Mesenchymal stem cell (in vitro differentiated cells and primary cell): ENCODE measurements at places on chromosomes 11 and 22.
A peak's percentile ranks its signal among the peaks of the same experiment; 100 is the strongest.

GRCh38 chr11:27388001-27388400 is 25.0 kb upstream of the CCDC34 start:
- no peaks in the 10 kb centered on the region for H3K27me3 ChIP-seq
- H3K4me3 ChIP-seq: no peak overlapping the region
- no peak overlapping the region for H3K27ac ChIP-seq
- DNase-seq: no peak
- peaks cover 5% of the 10 kb centered on the region for H3K4me1 ChIP-seq
- peaks cover 12% of the 10 kb centered on the region for H3K36me3 ChIP-seq

DNA sequence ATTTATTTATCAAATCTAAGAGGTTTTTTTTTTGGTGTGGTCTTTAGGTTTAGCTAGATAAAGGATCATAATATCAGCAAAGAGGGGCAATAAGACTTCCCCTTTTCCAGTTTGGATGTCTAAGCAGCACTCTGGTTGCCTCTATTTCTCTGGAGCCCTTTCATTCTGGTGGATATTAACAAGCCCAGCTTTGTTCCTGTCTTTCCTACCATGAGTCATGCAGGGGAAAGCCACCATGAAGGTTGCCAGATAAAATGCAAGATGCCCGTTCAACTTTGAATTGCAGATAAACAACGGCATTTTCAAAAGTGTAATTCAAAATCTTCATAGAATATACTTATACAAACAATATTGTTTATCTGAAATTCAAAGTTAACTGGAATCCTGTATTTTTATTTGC is 143.6 kb downstream of the ADAMTS15 start:
- no peaks in the 10 kb centered on the region for H3K36me3 ChIP-seq
- no peaks in the 10 kb centered on the region for H3K27me3 ChIP-seq

DNA sequence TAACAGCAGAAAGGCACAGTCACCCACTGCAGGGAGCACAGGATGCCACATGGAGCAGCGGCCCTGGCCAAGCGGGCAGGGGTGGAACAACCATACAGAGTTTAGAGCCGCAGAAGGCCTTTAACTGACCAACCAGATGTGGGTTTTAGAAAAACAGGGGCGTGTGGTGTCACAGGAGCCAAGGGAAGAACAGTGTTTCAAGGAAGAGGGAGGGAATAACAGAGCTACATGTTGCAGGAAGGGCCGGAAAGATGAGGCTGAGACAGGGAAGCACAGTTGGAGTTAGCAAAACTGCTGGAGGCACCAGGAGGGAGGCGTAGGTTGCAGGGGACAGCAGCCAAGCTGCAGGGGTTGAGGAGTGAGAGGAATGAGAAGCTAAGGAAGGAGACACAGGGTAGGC is 7.8 kb upstream of the NAA40 start:
- H3K27ac ChIP-seq: no peak overlapping the region
- no peak overlapping the region for H3K4me3 ChIP-seq
- no peaks in the 10 kb centered on the region for H3K36me3 ChIP-seq
- DNase-seq: no peak
- no peaks in the 10 kb centered on the region for H3K4me1 ChIP-seq
- H3K27me3 ChIP-seq: peaks cover 18% of the 10 kb centered on the region

DNA sequence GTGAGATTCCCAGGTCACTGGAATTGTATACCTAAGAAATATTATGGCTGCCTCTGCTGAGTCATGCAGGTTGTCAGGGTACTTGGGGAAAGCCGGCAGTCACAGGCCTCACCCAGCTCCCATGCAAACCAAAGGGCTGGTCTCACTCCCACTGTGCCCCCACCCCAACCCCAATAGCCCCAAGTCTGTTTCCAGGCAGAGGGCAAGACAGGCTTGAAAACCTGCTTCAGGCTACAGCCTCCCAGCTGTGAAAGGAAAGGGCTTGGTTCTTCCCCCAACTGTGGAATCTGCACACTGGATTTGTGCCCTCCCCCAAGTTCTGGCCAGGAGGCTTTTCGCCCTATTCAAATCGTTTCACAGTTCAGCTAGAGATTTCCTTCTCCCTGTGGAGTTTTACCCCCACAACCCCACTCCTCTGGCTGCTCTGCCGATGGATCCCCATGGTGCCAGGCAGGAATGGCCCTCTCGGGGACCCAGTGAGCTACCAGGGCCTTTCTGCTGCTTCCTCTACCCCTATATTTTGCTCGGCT is 37.0 kb upstream of the ABTB2 start:
- no peak for DNase-seq
- no peak overlapping the region for H3K4me3 ChIP-seq
- H3K27ac ChIP-seq: no peak overlapping the region
- no peaks in the 10 kb centered on the region for H3K4me1 ChIP-seq
- H3K27me3 ChIP-seq: peaks cover 6% of the 10 kb centered on the region
- H3K36me3 ChIP-seq: no peaks in the 10 kb centered on the region

DNA sequence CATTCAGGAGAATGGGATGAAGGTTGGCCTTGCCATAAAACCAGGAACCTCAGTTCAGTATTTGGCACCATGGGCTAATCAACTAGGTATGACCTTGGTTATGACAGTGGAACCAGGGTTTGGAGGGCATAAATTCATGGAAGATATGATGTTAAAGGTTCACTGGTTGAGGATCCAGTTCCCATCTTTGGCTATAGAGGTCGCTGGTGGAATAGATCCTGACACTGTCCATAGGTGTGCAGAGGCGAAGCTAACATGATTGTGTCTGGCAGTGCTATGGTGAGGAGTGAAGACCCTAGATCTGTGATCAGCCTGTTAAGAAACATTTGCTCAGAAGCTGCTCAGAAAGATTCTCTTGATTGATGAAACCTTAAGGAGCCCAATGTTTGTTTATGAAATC is 5.7 kb downstream of the NF2 start:
- no peaks in the 10 kb centered on the region for H3K27me3 ChIP-seq
- no peak overlapping the region for H3K27ac ChIP-seq
- H3K4me3 ChIP-seq: no peak overlapping the region
- DNase-seq: no peak

DNA sequence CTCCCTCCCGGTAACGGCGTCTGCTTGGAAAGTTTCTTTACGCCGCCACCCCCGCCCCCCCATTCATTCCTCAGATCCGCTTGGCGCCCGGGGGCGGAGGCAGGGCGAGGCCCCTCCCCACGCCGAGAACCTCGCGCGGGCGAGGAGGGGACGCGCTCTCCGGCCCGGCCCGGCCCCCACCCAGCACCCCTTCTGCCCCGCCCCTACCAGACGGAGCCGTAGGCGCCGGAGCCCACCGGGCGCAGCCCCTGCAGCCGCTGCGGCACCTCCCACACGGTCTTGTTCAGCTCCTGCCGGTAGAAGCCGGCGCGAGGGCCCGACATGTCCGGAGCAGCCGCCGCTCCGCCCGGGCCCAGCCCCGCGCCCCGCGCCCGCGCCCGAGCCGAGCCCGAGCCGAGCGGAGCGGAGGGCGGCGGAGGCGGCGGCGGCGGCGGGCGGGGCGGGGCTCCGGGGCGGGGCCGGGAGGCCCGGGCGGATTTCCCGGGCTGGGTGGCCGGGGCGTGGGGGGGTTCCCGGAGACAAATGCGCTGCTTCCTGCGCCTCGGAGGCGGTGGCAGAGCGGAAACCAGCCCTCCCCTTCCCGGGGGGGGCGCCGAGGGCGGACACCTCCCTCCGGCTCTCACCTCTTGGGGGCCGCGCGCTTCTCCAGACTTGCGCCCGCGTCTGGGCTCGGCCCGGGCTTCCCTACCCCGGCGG is at the start of gene MAPK11:
Gene MAPK11, minus strand, starts transcription at position 411 of the 696 bp plus-strand sequence. Its CDS starts 88 bp downstream, at position 323.
- peaks cover 15% of the 10 kb centered on the region for H3K27me3 ChIP-seq
- DNase-seq: peak; percentile 33
- H3K4me1 ChIP-seq: peaks cover 43% of the 10 kb centered on the region
- no peak within 1 kb of the TSS for H3K27ac ChIP-seq

- no peak overlapping the region for H3K27ac ChIP-seq
- H3K4me1 ChIP-seq: no peaks in the 10 kb centered on the region
- no peak overlapping the region for H3K4me3 ChIP-seq
- no peaks in the 10 kb centered on the region for H3K27me3 ChIP-seq
Observed at GRCh38 chr11:85867751-85868150, 12.6 kb downstream of the CCDC83 start.

GRCh38 chr11:113578715-113579250 is 103.6 kb upstream of the DRD2 start:
- H3K36me3 ChIP-seq: no peaks in the 10 kb centered on the region
- H3K4me1 ChIP-seq: no peaks in the 10 kb centered on the region
- no peak overlapping the region for H3K4me3 ChIP-seq
- DNase-seq: no peak
- H3K27me3 ChIP-seq: peaks cover 7% of the 10 kb centered on the region

DNA sequence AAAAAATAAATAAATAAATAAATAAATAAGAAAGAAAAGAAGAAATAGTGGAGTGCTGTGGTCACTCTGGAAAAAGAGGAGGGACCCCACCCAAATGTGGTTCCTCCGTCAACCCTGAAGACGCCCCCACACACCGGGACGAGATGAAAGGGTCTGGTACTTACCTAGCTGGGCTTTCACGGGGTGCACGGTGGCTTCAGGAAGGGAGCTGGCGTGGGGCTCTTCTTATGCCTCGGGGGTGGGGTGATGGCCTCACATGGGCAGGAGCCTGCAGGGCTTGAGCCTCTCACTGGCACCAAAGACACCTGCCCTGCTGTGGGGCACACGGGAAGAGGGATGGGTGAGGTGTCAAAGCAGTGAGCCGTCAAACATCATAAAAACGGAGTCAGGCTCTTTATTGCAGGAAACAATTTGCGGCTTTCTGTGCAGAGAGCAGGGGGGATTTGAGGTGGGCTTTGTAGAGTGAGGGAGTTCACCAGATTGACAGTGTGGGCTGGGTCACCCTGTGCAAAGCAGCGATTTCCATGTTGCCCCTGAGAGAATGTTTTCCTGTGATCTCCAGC is 28.0 kb upstream of the KRTAP5-6 start:
- H3K27me3 ChIP-seq: peaks cover 59% of the 10 kb centered on the region
- DNase-seq: no peak
- no peak overlapping the region for H3K27ac ChIP-seq
- peaks cover 3% of the 10 kb centered on the region for H3K4me1 ChIP-seq
- H3K4me3 ChIP-seq: no peak overlapping the region

DNA sequence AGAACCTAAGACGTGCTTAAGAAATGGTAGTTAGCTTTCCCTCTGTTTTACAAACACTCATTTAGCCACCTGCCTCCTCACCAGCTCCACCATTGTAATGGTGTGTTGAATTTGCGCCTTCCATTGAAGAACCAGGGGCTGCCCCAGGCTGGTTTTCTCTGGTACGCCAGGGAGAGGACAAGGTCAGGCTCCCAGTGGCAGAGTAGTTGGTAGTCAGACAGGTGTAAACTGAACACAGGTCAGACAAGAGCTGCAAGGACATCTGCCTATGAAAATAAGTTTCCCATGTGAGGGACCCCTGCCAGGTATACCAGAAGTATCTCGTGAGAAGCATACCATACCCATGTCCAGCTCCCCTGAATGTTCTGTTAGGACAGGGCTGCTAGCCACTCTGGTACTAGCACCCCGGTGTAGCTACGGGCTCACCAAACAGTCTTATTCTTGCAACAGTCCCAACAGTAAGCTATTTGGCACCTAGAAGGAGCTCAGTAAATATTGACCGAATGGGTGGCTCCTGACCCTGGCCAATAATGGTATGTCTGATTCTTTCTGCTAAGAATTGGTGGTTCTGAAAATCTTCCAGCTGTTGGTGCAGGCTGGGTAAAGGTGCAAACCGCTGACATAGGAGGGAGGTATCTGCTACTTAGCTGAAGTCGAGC is 359.0 kb downstream of the LARGE1 start:
- peaks cover 3% of the 10 kb centered on the region for H3K4me1 ChIP-seq
- H3K27me3 ChIP-seq: no peaks in the 10 kb centered on the region

GRCh38 chr11:74784234-74784633 is 35.6 kb downstream of the RNF169 start:
- no peaks in the 10 kb centered on the region for H3K4me1 ChIP-seq
- peaks cover under 1% of the 10 kb centered on the region for H3K36me3 ChIP-seq
- no peak for DNase-seq
- no peak overlapping the region for H3K4me3 ChIP-seq

DNA sequence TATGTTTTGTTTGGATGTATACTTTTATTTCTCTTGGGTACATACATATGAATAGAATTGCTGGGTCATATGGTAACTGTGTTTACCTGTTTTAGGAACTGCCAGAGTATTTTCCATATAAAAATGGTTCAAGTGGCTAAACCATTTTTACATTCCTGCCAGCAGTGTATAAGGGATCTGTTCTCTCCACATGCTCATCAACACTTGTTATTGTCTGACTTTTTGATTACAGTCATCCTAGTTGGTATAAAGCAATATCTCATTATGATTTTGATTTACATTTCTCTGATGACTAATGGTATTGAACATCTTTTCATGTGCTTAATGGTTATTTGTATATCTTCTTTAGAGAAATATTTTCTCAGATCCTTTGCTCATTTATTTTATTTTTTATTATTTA is 104.2 kb upstream of the RRM1 start:
- no peaks in the 10 kb centered on the region for H3K27me3 ChIP-seq
- no peaks in the 10 kb centered on the region for H3K4me1 ChIP-seq
- no peak overlapping the region for H3K4me3 ChIP-seq
- H3K27ac ChIP-seq: no peak overlapping the region

DNA sequence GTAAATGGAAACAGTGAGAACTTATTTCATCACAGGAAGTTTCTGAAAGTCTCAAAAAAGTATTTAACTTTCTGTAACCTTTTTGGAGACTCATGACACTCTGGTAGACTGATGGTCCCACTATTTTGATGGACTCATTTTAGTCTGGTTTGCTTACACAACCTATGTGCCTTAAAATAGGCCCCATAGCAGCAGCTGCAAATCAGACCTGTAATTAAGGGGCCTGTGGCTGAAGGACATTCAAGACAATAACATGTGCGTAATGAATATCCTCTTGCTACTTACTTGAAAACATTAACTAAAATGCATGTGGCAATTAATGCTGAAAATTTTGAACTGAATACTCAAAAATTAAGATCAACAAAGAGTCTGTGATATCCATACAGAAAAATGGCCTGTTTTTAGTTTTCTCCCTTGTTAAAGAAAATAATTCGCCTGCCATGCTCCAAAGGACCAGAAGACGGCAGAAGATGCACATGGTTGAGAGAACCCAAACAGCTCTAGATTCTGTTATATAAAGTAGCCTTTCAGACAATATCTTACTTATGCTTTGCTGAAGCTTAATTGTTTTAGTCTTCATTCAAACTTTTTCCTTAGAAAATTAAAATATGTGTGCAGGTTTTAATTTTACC is 568.5 kb downstream of the KCNA4 start:
- DNase-seq: peak; percentile 17
- no peaks in the 10 kb centered on the region for H3K4me1 ChIP-seq
- H3K27ac ChIP-seq: no peak overlapping the region
- H3K27me3 ChIP-seq: no peaks in the 10 kb centered on the region
- H3K36me3 ChIP-seq: no peaks in the 10 kb centered on the region

GRCh38 chr11:122123263-122123929 is 7.4 kb upstream of the BLID start:
- H3K36me3 ChIP-seq: peaks cover 75% of the 10 kb centered on the region
- no peak for DNase-seq
- no peaks in the 10 kb centered on the region for H3K4me1 ChIP-seq
- no peak overlapping the region for H3K4me3 ChIP-seq
- no peaks in the 10 kb centered on the region for H3K27me3 ChIP-seq

GRCh38 chr11:65548395-65548794 is 9.8 kb downstream of the LTBP3 start:
- no peak for DNase-seq
- H3K4me1 ChIP-seq: peaks cover 16% of the 10 kb centered on the region
- peaks cover 74% of the 10 kb centered on the region for H3K36me3 ChIP-seq
- no peaks in the 10 kb centered on the region for H3K27me3 ChIP-seq
- no peak overlapping the region for H3K4me3 ChIP-seq

GRCh38 chr11:9726321-9727022 is 62.6 kb downstream of the SWAP70 start:
- peak; percentile 67 for DNase-seq
- H3K27ac ChIP-seq: peak overlapping the region; percentile 49
- no peaks in the 10 kb centered on the region for H3K4me1 ChIP-seq
